Activated T-helper 1 cell treated with Interleukin-2 at 50 U/mL for 16 hours (primary cell): ENCODE measurements at places on chromosomes 3 and 15.

DNA sequence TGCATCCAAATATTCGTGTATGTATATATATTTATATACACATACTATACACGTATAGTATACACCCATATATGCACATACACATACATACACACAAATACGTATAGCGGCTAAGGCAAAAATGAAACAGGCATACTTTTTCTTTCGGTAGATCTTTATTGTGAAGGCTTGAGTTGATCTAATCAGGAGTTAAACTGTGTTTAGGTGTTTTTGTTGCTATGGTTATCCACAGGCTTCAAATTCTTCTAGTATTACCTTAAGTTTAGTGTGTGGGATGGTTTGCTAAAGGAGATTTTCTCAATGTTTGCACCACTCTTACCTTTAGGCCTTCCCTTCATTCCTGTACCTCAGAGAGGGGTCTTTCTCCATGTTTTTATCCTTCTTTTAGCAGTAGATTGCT, 28.2 kb downstream of the ZNF662 start:
- no peak for DNase-seq

DNA sequence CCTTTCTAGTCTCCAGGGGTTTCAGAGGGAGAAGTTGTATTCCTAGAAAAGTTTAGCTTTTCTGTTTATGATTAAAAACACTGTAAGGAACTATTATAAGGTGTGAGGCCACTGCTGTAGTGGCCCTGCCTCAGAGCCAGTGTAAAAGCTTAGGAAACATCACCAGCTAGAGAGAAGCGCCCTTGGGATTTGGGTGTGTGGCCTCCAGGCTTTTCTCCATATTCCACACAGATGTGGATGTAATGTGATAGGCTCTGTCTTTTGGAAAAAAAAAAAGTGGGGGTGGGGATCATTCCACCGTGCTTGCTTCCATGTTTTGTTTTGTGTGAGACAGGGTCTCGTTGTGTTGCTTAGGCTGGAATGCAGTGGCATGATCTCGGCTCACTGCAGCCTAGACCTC, 13.9 kb downstream of the SEC61A1 start:
- no peak for DNase-seq

GRCh38 chr15:81751816-81752545, 293.8 kb downstream of the MEX3B start:
- no peak for DNase-seq

GRCh38 chr15:92636908-92637481, 18.6 kb downstream of the FAM174B start:
- no peak for DNase-seq

DNA sequence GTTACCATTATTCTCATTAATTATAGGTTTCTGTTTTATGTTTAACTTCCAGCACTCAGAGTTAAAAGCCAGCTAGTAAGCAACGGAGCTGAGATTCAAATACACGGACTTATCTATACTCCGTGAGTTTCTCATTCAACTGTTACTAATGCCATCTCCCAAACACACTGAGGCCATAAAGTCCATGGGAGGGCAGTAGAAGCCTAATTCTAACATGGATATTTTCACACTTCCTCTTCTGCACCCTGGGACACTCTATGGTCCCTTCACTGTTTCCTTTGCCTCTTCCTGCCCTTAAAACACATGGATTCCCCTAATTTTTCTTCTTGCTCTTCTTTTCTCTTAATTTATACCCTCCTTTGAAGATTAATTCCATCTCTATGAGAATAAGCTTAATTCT, 245.0 kb downstream of the KLF13 start:
- no peak for DNase-seq
